ENCODE measurements at places on chromosomes 4 and X. TPM values are rescaled to one million over a fixed set of nuclear protein-coding genes. Genes with fewer than 3 reads are reported as not detected.

The CSAG2 gene
- total RNA-seq = not detected

GRCh38 chr4:147057611-147058190 is 112.0 kb upstream of the TTC29 start:
- DNase-seq = no peak

DNA sequence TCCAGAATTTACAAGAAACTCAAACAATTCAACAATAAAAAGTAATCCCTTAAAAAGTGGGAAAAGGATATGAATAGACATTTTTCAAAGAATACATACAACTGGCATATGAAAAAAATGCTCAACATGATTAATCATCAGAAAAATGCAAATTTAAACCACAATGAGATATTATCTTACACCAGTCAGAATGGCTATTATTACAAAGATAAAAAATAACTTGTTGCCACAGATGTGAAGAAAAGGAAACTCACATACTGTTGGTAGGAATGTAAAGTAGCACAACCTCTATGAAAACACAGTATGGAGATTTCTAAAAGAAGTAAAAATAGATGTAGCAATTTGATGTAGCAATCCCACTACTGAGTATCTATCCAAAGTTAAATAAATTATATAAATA is 65.1 kb upstream of the DIAPH2 start:
- no peak for DNase-seq

The MAGEA1 gene
- total RNA-seq = not detected

DNA sequence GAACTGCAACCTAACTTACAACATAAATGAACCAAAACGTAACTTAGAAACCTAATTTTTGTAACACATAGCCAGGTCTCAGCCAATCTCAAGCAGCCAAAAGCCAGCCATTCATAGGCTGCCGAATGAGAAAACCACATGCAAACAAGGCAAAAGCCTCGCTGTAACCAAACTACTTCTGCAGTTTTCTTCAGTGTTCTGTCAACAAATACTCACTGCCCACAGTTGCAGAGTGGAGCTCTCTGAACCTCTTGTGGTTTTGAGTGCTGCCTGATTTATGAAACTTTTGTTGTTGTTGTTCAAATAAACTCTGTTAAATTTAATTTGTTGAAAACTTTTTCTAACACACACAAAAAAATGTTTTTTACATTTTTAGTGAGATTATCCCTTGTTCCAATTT is 251.2 kb downstream of the PAPSS1 start:
- no peak for DNase-seq

DNA sequence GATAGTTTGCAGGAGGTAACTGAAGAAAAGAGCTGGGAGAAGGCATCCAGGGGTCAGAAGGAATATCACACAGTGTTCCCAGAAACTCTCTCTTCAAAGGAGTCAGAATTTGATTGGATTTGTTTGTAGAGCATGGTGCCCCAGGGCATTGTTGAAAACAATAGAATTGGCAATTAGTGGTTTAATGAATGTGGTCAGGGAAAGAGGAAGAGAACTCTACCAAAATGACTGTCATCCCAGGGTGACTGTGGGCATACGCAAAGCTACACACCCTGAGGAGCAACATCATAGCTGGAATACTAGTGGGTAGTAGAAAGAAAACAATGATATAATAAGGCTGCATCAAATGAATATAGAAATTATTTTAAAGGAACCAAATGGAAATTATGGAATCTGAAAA is 21.5 kb downstream of the TNIP2 start:
- DNase-seq = no peak

- no peak for DNase-seq
These were observed 51.6 kb upstream of the STOX2 start for GRCh38 chr4:183853548-183853940.

The TLR6 gene
- total RNA-seq = 7.9 TPM

DNA sequence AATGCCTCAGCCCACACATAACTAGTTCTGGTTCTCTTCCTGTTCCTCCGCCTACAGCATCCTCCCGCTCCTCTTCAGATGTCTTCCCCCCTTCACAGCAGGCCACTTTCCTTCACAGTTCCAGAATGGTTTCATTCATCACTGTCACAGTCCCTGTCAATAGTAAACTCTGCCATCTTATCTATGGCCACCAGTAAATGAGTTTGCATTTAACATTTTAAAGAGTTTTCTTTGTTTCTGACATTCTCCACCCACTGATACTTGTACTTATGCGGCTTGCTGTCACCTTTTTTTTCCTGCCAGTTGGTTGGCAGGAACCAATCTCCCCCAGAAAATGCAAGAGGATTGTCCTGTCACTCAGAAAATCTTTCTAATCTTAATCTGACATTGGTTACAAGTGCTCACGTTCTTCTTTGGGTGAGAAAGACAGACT is 114.1 kb downstream of the GLUD2 start:
- DNase-seq = no peak

DNA sequence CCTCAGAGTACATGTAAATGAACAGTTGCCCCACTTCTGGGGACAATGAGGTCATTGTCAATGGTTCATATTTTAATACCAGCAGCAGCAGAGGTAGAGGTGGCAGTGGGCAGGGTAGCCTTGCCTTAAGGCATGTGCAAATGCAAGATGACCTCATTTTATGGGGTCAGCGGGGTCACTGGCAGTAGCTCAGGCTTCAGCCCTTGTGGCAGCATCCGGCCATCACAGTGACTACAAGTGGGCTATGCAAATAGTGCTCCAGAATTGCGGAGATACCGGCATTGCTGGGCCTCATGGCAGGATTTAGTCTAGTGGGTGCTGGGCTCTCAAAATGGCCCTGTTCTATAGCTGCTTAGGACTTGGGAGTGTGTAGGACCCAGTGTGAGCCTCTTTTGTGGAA is 144.7 kb downstream of the FAM47A start:
- DNase-seq = no peak

GRCh38 chr4:113094802-113095201 is 45.3 kb downstream of the ANK2 start:
- no peak for DNase-seq

DNA sequence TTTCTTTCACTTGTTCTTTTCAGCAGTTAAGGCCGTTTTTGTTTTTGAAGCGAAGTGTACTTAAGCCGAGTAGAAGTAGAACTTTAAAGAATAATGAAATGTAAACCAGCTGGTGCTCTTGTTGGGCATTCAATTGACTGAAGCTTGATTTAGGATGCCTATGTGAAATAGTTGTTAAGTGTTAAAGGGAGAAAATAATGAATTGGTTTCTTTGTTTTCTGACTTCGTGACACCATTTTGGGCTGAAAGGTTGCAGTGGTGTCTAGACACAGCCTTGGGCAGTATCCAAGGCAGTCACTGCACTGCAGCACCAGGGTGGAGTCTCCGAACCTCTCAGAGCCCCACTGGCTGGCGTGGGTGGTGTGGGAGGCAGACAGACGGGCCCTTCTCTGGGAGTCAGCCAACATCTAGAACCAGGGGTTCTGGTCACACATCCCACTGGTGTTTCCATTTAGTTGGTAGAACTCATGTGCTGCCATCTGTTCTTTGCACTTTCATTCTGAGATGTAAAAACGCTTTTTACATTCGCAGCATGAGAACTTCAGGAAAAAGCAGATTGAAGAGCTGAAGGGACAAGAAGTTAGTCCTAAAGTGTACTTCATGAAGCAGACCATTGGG is 3.5 kb downstream of the UCHL1 start:
- DNase-seq = no peak

DNA sequence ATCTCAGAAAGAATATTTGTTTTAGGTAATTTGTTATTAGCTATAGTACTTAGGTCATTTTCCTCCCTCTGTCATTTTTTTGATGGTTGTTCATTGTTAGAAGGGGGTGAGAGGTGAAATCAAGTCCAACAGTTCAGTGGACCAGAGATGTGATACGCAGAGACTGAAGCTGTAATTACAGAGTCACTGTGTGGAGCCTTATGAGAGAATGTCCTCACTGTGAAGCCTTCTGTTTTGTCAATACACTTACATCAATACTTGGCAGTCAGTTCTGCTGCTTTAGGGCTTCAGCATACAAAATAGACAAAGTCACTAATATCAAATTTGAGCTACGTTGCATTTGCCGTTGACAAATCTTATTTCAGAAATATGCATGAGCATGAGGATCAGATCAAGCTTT is 692.5 kb downstream of the C4orf33 start:
- DNase-seq = no peak

DNA sequence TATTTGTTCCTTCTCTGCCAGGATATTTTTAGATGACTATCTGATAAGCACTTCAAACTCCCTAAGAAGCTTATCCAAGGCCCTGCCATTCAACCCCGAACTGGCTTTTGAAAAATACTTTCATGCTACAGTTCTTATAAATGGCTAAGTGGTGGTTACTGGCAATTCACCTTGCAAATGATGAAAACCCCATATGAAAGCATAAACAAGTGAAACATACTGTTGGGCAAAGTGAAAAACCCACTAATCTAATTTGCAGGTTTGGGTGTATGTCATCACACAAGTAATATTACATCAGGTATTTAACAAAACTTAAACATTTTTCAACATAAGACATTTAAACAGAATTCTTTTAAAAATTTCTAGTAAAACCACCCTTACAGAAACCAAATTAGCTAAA is 31.1 kb downstream of the TAPT1 start:
- DNase-seq = no peak

- no peak for DNase-seq
These were observed 582.6 kb upstream of the ACTRT1 start for GRCh38 chrX:128634754-128635153.

DNA sequence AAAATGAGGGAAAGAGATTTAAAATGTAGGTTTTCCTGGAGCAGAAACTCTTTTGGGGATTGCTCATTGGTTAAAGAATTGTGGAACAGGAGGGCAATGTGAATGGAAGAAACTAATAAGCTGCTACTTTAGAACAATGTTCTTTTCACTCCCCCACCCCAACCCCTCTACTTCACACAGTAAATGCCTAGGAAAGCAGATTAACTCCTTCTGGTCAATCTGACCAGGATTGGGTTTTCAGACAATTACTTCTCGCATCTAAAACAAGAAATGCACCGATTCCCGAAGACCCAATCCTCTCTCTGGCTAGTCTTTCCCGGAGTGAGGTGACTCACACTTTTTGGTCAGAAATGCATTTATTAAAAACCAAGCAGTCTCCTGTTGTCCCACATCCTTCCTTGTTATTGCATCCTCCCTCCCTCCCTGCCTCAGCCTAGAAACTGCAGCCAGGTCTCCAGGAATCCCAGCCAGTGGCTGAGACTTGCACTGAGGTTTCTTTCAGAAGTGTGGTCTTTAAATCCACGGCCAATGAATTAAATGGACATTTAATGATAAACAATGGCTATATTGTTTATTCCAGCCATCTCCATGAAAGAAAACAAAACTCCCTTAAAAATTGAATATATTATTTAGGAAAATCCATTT is 21.4 kb downstream of the MFAP3L start:
- no peak for DNase-seq

- DNase-seq = no peak
These were observed 54.4 kb downstream of the SOD3 start for GRCh38 chr4:24849756-24850155.

The NEIL3 gene
- 16.2 TPM for total RNA-seq

The TGIF2LX gene
- not detected for total RNA-seq

DNA sequence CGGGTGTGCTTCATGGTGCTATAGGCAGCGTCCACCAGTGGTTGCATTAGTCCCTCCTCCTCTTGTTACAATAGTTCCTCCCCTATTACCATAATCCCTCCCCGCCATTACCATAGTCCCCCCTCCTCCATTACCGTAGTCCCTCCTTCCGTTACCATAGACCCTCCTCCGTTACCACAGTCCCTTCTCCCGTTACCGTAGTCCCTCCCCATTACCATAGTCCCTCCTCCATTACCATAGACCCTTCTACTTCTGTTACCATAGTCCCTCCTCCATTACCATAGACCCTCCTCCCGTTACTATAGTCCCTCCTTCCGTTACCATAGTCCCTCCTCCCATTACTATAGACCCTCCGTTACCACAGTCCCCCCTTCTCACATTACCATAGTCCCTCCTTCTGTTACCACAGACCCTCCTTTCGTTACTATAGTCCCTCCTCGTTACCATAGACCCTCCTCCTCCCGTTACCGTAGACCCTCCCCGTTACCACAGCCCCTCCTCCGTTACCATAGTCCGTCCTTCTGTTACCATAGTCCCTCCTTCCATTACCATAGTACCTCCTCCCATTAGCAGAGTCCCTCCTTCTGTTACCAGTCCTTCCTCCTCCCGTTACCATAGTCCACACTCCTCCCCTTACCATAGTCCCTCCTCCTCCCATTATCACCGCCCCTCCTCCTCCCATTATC is 129.6 kb downstream of the DHRSX start:
- DNase-seq = no peak

- DNase-seq = no peak
These were observed 66.1 kb downstream of the TNIP2 start for GRCh38 chr4:2689825-2690700.

The FRYL gene
- total RNA-seq = 43.5 TPM

- no peak for DNase-seq
These were observed 118.4 kb upstream of the MED14 start for GRCh38 chrX:40853816-40854123.

GRCh38 chr4:87532907-87533306 is 3.7 kb upstream of the SPARCL1 start:
- DNase-seq = no peak

- DNase-seq = no peak
These were observed 50.4 kb downstream of the MGARP start for GRCh38 chr4:139229534-139230039.

DNA sequence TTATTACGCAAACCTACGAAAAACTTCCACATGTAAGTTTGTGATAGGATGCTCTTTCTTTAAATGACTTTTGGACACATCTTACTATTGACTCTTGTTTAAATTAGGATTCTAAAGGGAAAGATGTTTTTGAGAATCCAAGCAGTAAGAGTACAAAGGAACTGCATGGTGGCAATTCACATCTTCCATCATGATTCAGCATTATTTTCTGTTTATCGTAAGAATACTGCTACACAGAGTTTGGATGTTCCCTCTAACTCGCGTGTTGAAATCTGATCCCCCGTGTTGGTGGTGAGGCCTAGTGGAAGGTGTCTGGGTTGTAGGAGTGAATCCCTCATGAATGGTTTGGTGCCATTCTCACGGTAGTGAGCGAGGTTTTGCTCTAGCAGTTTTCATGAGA is 371.8 kb upstream of the FTHL17 start:
- DNase-seq = no peak

The TKTL2 gene
- not detected for total RNA-seq

DNA sequence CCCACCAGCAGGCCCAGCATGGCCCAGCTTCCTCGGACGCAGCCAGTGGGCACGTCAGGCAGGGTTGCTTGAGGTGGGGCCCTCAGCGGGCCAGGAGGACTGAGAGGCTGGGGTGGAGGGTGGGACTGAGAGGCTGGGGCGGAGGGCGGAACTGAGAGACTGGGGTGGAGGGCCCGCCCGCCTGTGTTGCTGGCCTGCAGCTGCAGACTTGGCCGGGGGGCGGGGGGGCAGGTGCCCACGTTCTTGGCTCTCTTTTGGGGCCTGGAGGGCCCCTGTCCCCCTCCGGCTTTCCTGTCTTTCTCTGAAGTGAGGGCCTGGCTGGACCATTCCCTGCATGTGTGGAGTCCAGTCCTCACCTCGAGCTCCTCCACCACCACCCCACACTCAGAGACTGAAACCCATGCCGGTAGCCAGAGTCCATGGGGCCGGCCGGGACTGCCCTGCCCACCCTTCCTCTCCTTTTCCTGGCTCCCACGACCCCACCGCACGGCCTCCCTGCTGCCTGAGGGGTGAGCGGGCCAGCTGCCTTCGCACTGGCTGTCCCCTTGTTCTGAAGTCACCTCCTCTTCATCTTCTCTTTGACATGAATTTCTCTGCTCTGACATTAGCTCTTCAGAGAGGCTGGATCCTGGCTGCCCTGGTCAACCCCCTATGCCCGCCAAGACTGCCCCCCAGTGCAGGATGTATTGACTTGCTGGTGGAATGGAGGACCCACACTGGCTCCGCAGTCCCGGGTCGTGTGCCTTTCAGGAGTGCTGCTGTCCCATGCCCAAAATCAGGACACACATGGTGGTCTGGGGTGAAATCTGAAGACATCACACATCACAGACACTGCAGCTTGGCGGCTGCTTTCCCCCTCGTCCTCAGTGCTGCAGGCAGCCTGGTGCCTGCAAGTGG is 10.1 kb upstream of the NKX1-1 start:
- DNase-seq = no peak

Data from PC-9 (cell line).